IPS DF 6.9 (cell line): ENCODE measurements at places on chromosomes 16 and 17.

DNA sequence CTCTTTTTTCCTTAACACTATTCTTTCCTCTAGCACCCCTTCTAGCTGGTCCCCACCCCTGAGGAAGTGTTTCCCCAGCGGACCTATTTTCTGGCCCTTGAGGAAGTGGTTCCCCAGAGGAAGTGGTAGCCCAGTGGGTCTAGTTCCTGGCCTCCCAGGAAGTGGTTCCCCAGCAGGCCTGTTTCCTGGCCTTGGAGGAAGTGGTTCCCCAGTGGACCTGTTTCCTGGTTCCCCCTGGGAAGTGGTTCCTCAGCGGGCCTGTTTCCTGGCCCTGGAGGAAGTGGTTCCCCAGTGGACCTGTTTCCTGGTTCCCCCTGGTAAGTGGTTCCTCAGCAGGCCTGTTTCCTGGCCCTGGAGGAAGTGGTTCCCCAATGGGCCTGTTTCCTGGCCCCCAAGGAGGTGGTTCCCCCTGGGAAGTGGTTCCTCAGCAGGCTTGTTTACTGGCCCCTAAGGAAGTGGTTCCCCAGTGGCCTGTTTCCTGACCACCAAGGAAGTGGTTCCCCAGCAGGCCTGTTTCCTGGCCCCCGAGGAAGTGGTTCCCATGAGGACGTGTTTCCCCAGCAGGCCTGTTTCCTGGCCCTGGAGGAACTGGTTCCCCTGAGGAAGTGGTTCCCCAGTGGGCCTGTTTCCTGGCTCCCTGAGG, 58.3 kb downstream of the NTN1 start:
- DNase-seq, result no peak

DNA sequence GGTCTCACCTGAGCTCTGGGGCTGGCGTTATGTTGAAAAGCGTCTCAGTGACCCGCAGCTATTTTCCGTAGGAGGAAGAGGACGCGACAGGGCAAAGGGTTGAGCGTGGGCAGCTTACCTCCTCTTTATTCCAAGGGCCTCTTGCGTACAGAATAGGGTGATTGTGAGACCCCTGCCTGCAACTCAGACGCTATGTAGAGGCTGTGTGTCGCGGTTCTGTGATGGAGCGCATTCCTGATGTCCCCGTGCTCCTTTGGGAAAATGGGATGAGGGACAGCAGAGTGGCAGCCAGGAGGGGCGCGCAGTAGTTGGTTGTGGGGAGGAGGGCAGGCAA, 531 bp upstream of the CDH8 start:
- DNase-seq, result no peak

DNA sequence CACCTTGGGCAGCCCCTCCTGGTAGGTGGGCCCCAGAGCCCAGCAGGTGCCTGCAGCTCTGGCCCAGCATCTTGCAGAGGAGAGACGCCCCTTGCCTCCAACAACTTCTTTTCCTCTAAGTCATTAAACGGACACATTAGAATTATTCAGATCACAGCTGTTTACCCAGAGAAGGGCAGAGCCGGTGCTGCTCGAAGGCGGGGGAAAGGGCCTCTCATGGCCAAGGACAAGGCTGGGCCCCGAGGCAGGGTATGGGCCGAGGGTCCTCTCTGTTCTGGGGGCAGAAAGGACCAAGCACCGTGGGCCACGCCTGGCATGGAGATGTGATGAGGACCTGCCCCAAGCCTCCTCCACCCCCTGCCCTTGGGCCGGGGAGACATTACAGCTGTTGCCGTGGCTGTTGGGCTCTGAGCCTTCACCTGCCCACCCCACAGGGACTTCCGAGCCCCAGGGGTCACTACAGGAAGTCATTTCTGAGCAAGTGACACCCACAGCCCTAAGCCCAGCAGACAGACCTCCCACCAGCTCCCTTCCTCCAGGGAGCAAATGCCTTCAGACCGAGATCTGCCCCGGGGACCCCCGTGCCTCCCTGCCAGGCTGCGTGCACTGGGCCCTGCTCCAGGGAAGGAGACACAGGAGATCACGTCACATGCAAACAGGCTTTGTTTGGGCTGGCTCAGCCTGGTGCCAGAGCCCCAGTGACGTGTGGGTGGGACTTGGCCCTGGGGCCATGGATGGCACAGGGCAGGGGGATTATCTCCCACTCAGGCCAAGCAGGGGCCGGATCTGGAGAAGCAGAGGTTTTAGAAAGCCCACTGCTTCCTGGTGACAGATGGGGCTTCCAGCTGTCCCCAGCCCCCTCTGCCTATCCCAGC, 699 bp upstream of the PVALEF start:
- no peak for DNase-seq

DNA sequence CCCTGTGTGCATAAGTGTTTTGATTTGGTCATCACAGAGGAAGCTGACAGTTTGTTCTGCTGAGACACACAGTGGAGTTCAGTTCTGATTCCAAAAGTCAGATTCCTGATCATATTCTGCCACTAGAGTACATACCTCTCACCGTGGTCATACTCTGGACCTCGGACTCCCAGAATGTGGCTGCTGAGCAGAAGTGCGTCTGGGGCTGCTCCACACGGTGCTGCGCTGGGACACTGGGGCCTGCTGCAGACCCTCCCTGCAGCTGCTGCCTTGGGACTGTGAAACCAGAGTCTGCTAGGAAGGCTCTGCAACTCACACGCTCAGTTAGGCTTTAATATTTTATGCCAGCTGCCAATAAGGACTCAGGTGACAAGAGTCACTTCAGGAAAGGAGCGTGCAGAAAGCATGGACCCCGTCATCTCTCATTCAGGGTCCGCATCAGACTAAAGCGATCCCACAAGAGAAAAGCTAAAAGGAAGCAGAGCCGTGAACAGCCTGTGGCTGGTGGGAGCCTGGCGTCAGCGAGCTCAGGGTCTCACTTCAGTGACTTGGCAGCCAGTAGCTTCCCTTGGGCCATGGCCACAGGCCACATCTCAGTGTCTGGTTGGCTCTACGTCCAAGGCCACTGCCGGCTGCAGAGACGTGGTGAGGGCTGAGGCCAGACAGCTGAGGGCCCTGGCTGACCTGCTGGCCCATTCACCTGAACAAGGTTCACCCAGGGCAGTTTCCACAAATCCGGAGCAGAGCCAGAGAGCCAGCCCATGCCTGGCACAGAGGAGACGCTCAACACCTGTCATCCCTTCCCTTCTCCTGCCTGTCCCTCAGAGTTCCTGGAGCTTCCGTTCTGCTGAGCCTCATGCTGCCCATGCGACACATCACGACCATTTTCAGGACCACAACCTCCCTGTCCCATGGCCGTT, 24.7 kb upstream of the KIFC3 start:
- DNase-seq, result no peak

- DNase-seq, result no peak
These were observed 4.7 kb upstream of the PRR29 start for GRCh38 chr17:63993368-63993985.

DNA sequence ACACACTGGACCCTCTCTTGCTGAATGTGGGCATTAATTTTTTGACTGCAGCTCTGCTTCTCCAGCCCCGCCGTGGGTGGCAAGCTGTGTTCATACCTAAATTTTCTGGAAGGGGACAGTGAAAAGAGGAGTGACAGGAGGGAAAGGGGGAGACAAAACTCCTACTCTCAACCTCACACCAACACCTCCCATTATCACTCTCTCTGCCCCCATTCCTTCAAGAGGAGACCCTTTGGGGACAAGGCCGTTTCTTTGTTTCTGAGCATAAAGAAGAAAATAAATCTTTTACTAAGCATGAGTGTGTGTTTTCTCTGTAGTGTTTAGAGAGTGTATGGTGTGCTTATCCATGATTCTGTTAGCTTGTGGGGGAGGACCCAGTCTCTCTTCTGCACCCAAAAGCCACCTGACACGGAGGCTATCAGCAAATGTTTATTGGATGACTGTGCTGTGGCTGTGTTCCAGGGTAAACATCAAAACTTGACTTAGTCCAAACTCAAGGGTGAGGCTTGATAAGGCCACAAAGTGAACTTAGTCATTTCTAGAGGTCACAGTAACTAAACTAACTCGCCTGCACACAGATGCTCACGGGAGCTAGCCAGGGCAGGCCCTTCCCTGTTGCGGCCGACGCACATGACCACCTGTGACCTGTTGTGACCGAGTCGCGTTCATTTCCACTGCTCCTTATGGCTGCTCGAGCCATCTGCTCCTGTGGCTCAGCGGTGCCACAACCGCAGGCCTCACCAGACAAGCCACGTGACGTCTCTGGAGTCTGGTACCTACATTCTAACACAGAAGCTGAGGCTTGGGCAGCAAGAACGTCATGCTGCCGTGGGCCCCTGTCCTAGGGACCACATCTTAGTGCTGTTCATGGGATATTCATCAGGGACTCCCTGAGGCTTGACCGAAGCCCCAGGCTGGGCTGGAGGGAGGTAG, 9.8 kb upstream of the MED11 start:
- no peak for DNase-seq

GRCh38 chr17:60908324-60908723, 230.7 kb downstream of the BCAS3 start:
- no peak for DNase-seq

- DNase-seq, result no peak
These were observed 118.3 kb downstream of the ANKRD11 start for GRCh38 chr16:89371968-89372634.

DNA sequence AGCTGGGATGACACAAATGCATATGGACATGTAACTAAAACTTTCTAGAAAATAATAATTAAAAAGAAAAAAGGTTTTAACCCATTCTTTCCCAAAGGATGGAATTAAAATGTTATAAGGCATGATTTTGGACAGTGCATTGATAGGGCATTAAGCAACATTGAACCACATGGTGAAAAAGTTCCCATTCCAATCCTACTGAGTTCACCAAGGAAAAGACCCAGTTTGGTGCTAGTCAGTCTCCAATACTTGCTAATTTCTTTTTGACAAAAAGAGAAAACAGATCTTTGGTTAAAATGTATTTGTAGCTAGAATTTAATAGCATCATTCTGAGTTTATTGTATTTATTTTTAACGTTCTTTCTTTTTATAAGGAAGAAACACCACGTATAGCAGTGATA, 28.1 kb downstream of the EMP2 start:
- no peak for DNase-seq

DNA sequence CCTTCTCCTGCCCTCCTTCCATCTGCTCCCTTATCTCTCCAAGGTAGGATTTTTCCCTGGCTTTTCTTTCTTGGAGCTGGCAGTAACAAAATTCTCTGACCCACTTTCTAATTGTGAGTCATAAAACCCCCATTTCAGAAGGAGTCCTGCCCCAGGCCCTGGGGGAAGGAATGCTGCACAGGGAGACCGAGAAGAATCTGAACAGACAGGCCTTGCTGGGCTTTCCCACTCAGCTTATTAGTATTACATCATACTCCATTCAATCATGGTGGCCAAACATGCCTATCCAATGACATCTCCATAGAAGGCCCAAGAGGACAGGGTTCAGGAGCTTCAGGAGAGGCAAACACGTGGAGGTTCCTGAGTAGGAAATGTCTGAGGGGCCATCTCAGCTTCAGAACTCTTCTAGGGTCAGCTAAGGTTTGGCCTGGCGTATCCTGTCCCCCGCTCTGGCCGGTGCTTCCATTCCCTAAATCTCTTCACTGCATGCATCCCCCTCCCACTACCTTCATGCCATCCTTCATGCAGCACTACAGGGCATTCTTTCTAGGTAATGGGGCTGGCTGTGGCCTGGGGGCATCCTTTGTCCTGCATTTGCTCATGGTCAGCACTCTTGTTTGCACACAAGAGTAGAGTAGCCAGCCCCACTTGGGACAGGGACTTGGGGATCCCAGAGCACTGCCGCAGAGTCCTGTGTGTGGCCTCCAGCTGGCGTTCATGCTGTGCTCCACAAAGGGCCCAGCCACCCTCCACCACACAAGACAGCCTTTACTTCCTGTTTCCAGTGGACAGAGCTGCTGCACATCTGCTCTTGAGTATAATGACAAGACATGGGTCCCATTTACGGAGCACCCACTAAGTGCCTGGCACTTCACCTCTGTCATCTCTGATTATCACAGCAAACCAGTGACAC, 8.2 kb downstream of the SLC6A2 start:
- DNase-seq, result no peak

- no peak for DNase-seq
These were observed 56.2 kb downstream of the RPH3AL start for GRCh38 chr17:296379-296778.

DNA sequence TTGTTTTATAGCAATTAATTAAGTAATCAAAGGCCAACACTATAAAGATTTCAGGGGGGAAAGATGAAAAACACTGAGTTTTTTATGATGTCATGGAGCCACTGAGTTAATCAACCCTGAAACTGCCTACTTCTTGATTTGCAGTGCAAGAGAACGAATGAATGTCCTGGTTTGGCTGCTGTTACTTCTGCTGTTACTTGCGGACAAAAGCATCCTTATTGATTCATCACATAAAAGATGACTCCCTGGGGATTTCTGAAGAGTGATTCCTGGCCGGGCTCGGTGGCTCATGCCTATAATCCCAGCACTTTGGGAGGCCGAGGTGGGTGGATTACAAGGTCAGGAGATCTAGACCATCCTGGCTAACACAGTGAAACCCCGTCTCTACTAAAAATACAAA, 10.9 kb upstream of the SPNS3 start:
- no peak for DNase-seq

DNA sequence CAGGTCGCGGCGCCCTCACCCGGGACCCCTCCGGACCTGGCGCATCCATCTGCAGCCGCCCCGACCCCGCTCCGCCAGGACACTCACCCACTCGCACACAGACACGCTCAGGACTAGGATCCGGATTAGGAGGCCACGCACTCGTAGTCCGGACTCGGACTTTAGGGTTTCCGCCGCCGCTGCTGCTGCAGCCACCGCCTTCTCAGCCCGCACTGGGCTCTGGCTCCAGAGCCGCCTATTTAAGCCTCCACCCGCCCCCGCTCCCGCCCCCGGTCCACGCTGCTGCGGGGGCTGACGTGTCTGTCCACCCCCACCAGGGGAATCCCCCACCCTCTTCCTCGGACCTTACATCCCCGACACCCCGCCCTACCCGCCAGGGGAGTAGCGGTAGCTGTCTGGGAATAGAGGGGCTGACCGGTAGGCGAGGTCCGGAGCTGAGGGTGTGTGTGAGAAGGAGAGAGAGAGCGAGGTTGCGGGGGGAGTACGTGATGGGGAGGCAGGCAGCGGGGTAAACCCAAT, at the start of gene RRAD:
RRAD (minus strand) TSS at position 214 of the 519 bp plus-strand sequence. CDS start 356 bp downstream, outside the sequence.
- no peak for DNase-seq

DNA sequence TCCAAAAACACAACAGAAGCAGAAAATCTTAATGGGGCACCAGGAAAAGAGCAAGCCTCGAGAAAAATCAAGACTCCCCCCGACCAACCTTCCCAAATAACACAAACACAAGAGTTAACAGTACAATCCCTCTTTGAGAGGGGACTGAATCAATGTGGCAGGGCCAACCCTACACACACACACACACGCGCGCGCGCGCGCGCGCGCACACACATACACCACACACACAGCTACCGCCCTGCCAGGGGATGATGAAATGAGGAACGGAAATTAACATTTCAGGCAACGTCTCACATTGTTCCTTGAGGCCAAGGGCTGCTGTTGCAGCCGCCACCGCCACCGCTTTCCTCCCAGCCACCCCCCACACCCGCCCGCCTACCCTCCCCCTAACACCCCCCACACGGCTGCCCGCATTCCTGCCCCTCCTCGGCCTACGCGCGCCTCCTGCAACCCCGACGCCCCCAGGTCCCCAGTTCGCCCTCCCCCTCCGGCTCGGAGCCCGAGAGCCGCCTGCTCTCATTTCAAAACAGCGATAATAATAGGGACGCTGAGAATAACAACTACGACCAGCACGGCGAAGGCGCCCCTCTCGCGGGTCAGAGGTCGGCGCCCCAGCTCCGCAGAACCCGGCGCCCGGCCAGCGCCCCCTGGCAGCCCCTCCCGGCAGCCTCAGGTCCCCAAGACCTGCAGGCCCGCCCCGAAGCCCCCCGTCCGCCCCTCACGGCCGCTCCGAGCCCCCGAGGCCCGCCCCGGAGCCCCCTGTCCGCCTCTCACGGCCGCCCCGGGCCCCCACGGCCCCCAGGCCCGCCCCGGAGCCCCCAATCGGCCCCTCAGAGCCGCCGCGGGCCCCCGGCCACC, 1.1 kb downstream of the ANKRD11 start:
- no peak for DNase-seq
